T-helper 1 cell treated with Interleukin-12 subunit alpha and Interleukin-12 subunit beta and Interleukin-4 antibody, amounts not matched to agents 30 ng/mL and 1 ng/mL, for 36 hours (primary cell): ENCODE measurements at places on chromosomes 6 and 20. TPM values are rescaled to one million over a fixed set of nuclear protein-coding genes. Genes with fewer than 3 reads are reported as not detected.

Gene NKAIN4
- total RNA-seq, result not detected in 2 replicates

Gene MCM8
- total RNA-seq, result 21.7 and 23.7 TPM in 2 replicates

Gene FAXC
- total RNA-seq, result 0.37 TPM in 1 of 2 replicates, not detected in the other

Gene TREML2
- total RNA-seq, result 21.5 and 23.3 TPM in 2 replicates

Gene CLDN20
- total RNA-seq, result not detected in 2 replicates

Gene CASS4
- 10.2 and 11.5 TPM in 2 replicates for total RNA-seq

Gene FITM2
- total RNA-seq, result 3.1 and 3.3 TPM in 2 replicates

Gene SLC22A16
- total RNA-seq, result not detected in 2 replicates

Gene BPIFB1
- total RNA-seq, result not detected in 2 replicates

Gene PFDN4
- total RNA-seq, result 33.0 and 35.6 TPM in 2 replicates

Gene GGTLC1
- not detected in 2 replicates for total RNA-seq

Gene MPIG6B
- not detected in 2 replicates for total RNA-seq

Gene FAM209B
- total RNA-seq, result 2.5 and 2.7 TPM in 2 replicates

Gene FAM229B
- 1.1 and 2.3 TPM in 2 replicates for total RNA-seq

Gene GNMT
- total RNA-seq, result 0.71 and 1.3 TPM in 2 replicates

Gene MUC22
- total RNA-seq, result not detected in 2 replicates

Gene SLC32A1
- not detected in 2 replicates for total RNA-seq

Gene AURKA
- total RNA-seq, result 46.7 and 49.8 TPM in 2 replicates

Gene MTFR2
- total RNA-seq, result 14.5 and 17.9 TPM in 2 replicates

Gene SLC35D3
- not detected in 2 replicates for total RNA-seq

Gene SIRPB1
- total RNA-seq, result 3.0 and 4.5 TPM in 2 replicates

Gene SYNGAP1
- total RNA-seq, result 31.8 and 32.4 TPM in 2 replicates

Gene SCRT2
- total RNA-seq, result not detected in 2 replicates

Gene RAET1E
- not detected in 2 replicates for total RNA-seq

Gene PRSS16
- 0.25 and 0.54 TPM in 2 replicates for total RNA-seq

Gene RIPOR2
- total RNA-seq, result 214 and 216 TPM in 2 replicates

Gene PDSS2
- total RNA-seq, result 15.0 and 15.5 TPM in 2 replicates

Gene OSER1
- 25.3 and 26.0 TPM in 2 replicates for total RNA-seq

Gene SEL1L2
- not detected in 2 replicates for total RNA-seq
